ACHN (cell line): ENCODE measurements at places on chromosomes 11 and 22.

DNA sequence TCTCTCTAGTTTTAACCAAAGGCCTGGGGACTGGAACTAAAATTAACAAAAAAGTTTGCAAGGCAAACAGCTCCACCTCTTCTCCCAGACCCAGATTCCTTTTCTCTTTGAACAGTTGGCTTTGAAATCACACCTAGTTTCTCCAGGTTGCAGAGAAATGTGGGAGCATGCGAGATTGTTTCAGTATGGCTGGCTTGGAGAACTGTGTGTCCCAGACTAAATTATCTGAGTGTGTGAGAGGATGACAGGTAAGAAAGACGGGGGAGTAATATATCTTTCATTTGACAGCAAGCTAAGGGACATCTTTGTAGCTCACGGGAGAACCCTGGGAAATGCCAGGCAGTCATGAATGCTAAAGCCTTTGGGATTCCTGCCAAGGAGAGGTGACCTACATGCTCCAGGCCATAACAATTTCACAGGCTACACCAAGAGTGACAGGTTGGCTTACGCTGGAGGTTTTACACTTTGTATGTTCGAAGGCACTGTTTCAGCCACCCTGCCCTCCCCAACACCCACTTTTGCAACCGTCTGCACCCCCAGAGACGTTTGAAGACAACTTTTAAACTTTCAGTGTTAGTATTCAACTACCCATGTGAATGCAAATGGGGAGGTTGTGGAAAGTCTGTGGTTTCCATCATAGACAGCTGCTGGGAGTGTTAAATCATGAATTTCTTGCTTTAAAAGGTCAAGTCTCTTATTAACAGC, 109.3 kb upstream of the SNX19 start:
- DNase-seq, result no peak

GRCh38 chr11:73965076-73965763, 14.4 kb downstream of the DNAJB13 start:
- no peak for DNase-seq

DNA sequence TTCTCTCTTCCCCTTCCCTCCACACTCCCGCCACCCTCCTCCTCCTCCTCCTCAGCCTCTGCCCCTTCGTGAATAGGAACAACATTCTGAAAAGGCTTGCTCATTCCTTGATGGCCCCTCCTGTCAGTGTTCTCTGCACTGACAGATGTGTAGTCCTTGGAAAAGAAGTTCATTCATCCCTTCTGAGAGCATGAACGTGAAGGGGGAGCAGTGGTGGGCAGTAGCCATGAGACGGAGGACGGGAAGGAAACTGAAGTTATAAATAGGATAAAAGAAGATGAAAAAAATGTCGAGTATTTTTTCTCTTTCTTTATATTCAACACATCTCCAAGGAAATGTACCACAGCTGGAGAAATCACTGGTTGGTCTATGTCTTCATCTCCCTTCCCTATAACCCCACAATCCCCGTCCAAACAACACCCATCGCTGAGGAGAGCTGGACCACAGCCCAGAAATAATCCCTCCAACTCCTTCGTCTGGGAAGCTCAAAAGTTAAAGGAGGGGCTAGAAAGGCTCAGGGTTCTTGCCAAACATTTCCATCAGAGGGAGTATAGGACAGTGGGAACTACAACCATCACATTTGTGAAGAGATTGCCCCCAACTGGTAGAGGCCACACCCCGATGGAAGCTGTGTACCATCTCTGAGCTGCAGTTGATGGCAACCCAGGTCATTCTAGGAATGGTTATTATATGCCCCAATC, 33.5 kb downstream of the ETS1 start:
- DNase-seq, result peak; percentile 3

DNA sequence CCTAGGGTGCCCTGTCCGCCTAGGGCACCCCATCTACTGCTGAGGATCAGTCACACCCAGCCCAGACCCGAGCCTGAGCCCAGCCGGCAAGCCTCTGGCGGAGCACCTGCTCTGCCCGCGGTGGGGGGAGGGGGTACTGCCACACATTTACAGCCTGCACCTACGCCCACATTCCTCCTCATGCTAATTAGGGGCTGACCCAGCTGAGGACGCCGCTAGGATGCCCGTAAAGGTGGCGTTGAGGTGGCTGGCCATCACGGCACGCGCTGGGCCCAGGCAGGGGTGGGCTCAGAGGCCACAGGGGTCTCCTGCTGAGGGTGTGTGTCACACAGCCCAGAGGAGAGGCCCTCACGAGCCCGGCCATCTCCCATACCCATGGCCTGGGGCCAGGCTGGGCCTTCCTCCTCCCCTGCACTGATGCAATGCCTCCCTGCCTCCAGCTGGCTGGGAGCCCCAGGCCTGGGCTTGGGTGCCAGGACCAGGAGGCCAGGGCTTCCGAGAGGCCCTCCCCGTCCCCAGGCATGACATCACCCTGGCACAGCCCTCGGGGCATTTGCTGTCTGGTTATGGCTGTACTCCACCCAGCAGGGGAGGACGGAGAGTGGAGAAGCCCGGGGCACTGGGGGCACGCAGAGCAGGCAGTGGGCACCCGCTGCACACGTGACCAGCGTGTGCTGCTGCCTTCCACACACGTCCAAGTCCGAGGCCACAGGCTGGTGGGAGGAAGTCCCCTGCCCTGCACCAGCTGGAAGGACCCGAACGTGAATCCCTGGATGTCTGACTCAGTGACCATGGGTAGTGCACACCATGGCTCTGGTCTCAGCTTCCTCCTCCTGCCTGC, 12.7 kb downstream of the DUSP8 start:
- peak; percentile 91 for DNase-seq

- DNase-seq, result no peak
These were observed 58.4 kb downstream of the PPFIBP2 start for GRCh38 chr11:7572001-7572712.

GRCh38 chr11:46564459-46564858, 29.4 kb downstream of the AMBRA1 start:
- DNase-seq, result peak; percentile 22

DNA sequence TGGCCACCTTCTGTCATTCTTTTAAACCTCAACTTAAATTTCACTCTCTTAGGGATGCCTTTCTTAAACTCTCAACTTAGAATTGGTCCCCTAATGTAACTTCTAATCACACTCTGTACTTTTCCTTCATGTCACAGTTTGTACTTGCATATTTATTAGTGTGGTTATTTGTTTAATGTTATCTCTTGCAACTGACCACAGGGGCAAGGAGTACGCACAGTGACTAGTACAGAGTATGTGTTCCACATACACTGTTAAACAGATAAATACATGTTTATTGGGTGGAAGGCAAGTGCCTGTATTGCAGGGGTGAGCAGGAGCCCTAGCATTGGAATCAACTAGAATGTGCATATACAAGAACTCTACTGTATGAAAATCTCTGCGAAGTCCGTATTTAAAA, 554.0 kb downstream of the INSC start:
- DNase-seq, result no peak

DNA sequence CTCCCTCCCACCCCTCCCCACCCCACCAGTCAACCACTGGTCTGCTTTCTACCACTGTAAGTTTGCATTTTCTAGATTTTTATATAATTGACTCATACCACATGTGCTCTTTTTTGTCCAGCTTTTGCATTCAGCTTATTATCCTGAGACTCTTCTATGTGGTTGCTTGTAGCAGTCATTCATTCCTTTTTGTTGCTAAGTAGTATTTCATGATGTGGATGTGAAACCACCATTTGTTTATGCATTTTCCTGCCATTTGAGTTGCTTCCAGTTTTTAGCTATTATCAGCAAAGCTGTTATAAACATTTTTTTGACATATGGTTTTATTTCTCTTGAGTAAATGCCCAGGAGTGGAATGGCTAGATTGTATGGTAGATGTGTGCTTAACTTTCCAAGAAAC, 77.0 kb upstream of the FGF3 start:
- DNase-seq, result no peak

DNA sequence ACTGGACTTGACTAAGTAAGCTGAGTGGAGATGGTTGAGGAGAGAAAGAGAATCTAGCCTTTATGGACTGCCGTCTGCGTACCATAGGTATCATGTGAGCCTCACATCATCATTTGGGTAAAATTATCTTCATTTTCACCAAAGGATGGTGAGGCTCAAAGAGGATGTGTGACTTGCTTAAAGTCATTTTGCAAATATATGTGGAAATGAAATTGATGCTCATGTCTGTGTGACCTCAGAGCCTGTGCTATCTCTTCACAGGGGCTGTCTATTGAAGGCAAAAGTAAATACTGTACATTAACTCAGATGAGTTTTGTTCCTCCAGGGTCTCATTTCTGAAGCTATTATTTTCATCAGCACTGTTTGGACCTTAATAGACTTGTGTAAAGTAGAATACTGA, 83.3 kb upstream of the ALKBH3 start:
- no peak for DNase-seq

DNA sequence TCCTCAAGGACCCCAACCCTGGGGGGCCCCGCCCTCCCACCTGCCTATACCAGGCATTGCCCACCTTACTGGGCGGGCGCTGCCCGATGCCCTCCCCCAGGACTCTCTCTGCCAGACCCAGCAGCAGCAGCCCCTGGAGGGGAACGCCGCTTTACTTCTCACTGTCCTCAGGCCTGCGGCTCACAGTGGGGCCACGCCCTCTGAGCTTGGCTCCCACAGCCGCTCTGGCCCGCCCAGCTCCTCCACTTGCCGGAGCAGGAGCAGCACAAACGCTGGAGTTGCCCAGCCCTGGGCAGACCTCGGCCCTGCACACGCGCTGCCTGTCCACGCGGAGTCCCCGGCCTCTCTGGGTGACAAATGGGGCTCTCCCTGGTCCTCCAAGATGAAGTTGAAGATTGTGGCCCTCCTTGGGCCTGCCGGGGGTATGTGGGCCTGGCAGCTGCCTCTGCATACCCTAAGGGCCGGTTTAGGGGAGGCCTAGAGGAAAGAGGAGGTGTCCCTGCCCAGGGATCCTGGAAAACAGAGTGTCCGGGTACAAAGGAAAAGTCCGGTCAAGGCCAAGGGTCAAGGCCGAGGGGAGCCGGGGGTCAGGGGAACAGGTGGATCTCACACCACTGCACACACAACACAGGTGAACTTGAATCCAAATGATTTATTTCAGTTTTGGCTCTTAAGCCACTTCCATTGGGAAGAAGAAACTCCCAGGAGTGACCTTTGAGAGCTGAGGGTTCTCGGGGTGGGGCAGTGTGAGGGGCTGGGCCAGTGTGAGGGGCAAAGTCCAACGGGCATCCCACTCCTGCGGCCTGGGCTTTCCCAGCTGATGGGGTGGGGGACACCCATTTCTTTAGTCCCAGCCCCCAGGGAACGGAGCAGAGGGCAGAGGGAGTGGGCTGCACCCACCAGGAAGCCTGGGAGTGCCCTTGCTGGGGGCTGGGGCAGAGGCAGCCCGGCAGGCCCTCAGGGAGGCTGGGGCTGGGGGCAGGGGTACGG, 674 bp upstream of the BAIAP2L2 start:
- peak; percentile 81 for DNase-seq

GRCh38 chr11:129446572-129446971, 70.9 kb downstream of the BARX2 start:
- DNase-seq, result no peak

DNA sequence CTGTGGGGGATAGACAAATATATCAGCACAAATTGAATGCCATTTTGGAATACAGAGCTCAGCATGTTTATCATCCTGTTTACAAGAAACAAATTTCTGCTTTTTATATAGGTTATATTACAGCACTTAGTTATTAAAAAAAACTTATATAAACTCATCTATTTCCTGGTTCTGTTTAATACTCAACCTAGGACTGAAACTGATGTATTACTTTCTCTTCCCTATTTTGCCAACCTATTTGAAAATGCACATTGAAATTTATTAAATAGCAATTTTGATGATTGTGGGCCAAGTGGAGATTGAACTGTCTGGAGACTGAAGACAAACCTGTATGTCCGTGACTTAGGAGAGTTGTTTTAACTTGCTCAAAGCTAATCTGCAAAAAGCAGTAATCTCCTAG, 288.3 kb upstream of the ANO3 start:
- no peak for DNase-seq

DNA sequence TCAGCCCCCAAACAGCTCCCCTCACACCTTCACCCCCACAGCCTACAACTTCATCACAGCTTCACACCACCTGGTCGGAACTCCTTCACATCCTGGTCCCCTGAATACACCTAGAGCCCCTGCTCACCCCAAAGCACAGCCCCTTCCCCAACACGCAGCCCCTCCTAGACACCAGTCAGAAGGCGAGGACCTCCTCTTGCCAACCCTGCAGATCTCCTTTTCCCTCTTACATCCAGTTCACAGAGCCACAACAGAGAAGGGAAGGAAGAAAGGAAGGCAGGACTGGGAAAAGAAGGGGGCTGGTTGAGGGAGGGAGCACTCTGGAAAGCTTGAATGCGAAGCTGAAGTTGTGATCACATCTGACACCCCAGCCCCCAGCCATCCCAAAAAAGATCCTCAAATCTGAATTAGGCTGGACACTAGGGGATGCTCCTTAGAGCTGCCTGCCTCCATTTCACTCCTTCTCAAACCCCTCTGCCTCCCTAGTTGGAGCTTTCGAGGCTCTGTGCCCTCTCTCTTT, 629 bp downstream of the CCKBR start:
- no peak for DNase-seq

GRCh38 chr11:126333142-126333541, 22.3 kb upstream of the ST3GAL4 start:
- DNase-seq, result no peak

GRCh38 chr22:27966168-27967064, 47.4 kb upstream of the PITPNB start:
- DNase-seq, result no peak

- DNase-seq, result no peak
These were observed 84.7 kb downstream of the CDKN1C start for GRCh38 chr11:2800655-2801531.

- peak; percentile 92 for DNase-seq
These were observed 1.4 kb downstream of the APOA1 start for GRCh38 chr11:116835791-116836631.

DNA sequence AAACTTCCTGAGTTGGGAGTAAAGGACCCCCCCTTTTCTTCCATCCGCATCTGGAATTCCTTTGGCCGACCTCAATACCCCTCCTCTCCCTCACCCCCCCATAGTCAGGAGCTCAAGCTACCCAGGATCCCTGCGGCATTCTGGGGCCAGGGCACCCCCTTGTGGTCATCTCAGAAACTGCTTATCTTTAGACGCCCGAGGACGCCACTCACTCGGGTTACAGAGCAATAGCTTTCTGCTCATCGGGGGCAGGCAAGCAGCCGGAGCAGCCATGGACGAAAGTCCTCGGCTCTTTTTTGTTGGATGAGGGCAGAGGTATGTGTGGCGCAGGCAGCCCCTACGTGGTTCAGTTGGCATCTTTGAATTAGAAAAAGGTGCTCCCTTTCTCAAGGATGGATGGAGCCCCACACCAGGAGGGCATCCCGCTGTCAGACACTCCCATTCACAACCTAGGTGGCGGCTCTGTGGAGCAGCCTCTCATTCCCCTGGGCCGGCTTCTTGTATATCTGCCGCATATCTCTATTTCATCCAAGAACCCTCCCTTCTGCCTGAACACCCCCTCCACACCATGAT, 2.3 kb downstream of the C1QTNF5 start:
- DNase-seq, result peak; percentile 72
